ENCODE measurements at places on chromosomes 2 and 18.

DNA sequence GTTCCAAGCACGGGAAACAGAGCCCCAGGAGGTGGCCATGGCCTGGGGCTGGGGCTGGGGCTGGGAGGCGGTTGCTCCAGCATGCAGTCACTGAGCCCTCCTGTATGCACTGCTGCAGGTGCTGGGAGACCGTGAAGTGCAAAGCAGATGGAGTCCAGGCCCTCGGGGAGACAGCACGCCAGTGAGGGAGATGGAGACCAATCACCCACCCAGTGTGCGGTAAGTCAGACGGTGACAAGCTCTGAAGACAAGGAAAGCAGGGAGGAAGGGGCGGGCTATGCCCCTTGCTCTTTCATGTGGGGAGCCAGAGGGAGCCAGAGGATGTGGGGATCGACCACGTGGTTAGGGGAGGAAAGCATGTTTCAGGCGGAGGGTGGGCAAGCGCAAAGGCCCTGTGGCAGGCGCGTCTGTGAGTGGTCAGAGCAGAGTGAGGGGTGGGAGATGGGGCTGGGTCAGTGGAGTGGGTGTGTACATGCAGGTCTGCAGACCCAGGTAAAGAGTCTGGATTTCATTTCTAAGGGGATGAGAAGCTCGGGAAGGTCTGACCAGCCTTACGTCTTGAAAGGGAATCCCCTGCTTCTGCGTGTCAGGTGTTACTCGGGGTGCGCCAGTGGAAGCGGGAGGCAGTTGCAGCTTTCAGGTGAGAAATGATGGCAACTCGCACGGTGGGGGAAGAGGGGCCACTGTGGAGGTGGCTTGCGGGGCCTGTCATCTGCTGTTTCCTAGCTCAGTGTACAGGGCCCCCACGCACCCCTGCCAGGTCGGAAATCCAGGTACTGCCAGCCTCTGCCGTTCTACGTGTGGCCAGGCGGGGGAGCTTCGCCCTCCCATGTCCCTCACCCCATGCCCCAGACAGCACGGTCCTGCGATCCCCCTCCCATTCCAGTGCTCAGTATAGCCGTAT lies 19.4 kb downstream of the RRM2 start:
- ATAC-seq = peak; percentile 65

DNA sequence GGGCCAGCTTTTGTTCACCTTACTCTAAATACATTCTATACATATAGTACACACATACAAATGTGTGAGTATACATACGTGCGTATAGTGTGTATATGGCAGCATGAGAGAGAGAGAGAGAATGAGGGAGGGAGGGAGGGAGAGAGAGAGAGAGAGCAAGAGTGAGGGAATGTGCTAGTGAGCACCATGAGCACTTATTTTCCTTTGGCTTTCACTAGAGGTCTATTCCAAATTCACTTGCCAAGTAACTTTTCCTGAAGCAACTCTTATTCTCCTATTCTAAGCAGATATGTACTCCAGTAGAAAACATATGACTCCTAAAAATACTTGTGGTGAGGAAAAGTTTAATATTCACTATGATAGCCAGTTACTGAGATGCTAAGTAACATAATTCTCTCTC lies 85.7 kb downstream of the COBLL1 start:
- no peak for ATAC-seq

GRCh38 chr2:39481611-39482010 lies 44.5 kb upstream of the MAP4K3 start:
- no peak for ATAC-seq

- ATAC-seq = no peak
Measured at GRCh38 chr18:36622610-36623009, 206.2 kb downstream of the TPGS2 start.

DNA sequence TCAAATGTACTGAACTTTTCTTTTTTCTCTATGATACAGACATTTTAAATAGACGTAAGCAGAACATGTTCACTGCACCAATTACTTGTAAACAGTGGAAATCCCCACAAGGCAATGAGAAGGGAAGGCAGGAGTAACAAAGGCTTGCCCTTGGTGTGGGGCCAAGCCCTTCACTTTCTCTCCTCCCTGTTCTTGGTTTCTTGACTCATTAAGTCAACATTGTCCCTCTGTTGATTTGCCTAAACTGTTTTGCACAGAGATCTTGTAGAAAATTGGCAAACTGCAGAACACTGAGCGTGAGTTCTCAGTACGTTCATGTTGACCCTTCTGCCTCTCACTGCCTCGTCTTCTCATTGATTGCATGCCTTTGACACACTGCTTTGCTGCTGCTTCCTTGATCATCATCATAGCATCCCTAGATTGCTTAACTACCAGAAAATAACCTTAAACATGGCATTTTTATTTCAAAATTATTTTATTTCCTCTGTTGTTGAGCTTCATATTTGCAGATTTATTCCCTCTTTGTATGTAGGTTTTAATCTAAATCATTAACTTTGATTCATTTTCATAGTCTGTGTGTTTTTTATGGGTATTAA lies 257.7 kb downstream of the PTGR3 start:
- ATAC-seq = peak; percentile 55

GRCh38 chr2:182077448-182078142 lies 91.9 kb downstream of the PPP1R1C start:
- ATAC-seq = no peak

DNA sequence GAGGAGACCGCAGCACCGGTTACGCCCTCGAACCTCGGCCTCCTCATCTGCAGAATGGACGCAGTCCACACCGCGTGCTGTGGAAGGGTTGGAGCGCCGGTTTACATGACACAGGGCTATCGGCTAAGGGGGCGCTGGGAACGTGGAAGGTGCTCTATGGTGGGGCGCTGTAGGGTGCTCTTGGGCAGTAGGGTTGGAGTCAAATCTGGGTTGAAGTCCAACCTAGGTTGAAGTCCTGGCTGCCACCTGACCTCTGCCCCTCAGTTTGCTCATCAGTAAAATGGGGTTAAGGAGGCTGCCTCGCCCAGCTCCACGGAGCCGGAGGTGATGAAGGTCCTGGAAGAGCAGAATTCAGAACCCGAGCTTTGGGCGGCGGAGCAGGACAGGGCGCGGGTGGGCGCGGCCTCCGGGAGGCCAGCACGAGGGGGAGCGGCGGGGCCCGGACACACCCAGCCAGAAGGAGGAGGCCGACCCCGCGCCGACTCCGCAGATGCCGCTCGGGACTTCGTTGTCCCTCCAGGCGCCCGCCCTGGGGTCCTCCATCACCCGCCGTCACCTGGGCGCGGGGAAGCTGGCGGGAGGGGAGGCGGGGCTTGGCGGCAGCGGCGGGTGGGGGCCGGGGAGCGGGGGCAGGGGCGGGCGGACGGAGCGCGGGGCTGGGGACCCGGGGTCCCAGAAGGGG lies 558 bp upstream of the GAREM2 start:
- no peak for ATAC-seq

- ATAC-seq = no peak
Measured at GRCh38 chr18:48565105-48565504, 26.3 kb downstream of the CTIF start.

GRCh38 chr2:129237966-129238725 lies 741.3 kb upstream of the RAB6C start:
- ATAC-seq = no peak

GRCh38 chr2:3669656-3670055 lies 11.7 kb downstream of the ALLC start:
- ATAC-seq = no peak

DNA sequence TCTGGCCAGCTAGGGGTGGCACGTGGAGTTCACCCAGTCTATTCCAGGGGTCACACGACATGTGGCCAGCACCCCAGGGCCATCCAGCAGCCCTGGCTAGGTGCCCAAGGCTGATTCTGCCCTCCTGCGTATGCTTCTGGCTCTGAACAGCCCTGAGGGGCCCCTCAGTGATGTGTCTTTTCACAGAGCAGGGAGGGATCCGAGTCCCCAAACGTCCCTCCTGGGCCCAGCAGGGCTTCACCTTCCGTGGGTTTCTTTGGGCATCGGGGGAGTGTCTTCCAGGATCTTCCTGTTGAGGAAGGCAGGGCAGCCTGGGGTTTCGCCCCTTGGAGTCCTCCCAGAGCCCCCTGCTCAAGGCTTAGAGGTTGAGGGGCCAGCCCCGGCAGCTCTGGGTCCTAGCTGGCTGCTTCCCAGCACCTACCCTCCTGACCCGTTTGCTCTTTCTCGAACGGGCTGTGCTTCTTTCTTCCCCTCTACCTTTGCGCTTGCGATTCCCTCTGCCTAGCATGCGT lies 165.9 kb downstream of the DYSF start:
- ATAC-seq = no peak

DNA sequence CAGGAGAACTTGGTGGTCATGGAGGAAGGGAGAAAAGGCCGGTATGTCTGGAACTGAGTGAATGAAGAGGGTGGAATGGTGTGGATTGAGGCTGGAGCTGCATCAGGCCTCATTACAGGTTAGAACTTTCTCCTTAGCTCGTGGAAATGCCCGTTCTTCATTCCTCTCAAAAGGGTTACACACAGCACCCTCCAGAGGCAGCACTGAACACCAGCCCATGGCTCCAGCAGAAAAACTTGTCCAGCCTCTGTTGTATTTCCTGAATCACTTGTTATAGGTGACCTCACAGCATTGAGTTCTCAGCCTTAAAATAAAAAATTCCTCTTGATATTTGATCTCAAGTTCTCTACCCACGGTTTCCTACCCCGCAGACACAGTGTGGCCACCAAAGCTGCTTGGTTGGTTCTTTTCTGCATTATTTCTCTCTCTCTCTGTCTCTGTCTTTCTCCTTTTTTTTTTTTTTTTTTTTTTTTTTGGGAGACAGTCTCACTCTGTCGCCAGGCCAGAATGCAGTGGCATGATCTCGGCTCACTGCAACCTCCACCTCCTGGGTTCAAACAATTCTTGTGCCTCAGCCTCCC lies 89.6 kb downstream of the ITGB1BP1 start:
- no peak for ATAC-seq

DNA sequence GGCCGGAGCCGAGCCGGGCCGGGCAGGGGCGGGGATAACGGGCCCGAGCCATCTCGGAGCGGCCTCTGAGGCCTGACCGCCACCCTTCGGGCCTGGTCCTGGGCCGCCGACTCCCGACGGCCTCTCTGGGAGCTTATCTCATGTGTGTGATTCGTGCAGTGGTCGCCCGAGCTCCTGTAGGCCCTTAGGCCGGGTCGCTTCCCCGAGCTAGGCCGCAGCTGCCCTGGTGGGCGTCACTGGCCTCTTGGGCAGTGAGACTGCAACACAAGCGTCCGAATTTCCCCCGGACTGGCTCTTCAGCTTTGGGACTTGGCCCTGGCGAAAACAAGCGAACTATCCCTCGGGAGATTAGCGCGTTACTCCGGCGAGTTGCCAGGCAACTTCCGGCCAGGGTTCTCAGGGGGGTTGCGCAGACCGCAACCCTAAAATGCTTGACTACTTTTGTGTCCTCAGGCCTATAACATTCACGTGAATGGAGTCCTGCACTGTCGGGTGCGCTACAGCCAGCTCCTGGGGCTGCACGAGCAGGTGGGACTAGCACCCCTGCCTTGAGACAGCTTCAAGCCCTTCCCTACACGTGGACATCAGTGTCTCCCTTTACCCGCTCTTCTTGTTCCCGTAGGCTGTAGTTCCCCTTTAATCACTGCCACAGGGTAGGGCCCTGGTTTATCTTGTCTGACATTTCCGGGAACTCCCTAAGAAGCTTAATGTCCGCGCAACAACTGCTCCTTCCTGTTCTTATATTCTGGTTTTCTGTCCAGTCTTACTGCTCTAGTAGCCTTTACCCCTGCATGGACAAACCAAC lies 602 bp downstream of the SNX17 start:
- ATAC-seq = peak; percentile 4

DNA sequence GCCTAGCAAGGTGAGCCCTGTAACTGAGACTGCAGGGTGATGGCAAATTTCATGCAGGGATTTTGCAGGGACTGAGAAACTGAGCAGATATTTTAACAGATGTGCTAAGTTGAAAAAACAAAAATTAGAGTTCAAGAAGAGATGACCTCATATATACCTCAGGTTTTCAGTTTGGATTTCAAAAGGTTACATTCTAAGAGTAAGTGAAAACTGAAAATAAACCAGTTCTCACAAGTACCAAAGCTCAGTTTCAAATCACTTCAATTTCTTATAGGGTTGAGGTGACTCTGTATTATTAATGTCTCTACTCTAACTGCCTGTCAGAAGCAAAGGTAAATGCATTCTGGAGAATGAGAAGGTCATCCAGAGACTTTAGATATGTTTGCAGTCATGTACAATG lies 237.4 kb upstream of the VRK2 start:
- no peak for ATAC-seq

DNA sequence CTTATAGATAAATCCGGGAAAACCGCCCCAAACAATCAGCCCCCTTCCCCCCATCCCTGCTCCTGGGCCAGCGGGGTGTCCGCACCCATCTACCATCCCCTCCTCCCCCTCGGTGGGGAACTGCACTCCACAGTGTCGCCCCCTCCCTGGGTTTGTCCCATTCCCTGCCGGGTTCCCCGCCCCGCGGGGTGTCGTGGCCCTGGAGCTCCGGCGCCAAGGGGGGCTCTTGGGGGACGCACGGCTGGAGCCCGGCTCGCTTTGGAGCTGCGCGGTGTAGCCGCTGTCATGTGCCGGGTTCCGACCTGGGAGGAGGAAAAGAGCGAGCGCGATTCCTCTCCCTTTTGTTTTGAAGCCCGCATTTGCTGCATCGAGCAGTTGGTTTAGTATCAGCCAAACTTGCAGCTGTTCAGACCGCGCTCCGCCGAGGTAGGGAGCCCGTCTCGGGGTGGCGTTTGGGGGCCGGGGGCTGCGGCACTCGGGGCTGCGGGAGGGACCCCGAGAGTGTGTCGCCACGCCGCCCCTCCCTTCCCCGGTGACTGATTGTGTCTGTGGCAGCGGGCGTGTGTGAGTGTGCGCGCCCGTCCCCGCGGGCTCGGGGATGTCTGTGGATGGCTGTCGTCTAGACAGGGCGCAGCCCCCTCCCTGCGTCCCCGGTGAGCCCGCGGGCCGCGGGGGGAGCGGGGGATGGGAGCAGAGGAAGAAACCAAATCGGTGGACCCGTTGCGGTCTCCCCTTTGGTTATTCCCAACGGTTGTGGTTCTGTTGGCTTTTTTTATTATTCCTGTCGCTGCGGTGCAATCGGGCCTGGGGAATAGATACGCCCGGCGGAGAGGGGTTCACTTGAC lies 797 bp downstream of the CTIF start:
- peak; percentile 25 for ATAC-seq

DNA sequence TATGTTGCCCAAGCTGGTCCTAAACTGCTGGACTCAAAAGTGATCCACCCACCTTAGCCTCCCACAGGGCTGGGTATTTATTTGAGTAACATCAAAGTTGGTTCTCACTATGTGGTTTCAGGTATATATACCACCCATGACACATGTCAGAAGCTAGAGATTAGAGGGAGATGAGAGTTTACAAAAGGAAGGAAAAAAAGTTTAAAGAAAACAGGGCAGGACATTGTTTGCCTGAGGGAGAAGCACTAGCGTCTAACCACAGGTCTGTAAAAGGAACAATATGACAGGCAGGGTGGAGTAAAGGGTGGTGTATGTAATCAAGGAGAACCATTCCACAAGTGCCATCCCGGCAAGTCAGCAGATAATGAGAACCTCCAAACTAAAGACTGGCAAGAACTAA lies 8.5 kb downstream of the CEP76 start:
- no peak for ATAC-seq

GRCh38 chr2:61017556-61018317 lies at the start of the genes PEX13 and PUS10:
Gene PEX13, plus strand, starts transcription at chr2:61017720. Its CDS starts 40 bp downstream, at chr2:61017760.
Gene PUS10, minus strand, starts transcription at chr2:61018255. Its CDS starts 6,365 bp downstream, at chr2:61011890.
- peak; percentile 90 for ATAC-seq

DNA sequence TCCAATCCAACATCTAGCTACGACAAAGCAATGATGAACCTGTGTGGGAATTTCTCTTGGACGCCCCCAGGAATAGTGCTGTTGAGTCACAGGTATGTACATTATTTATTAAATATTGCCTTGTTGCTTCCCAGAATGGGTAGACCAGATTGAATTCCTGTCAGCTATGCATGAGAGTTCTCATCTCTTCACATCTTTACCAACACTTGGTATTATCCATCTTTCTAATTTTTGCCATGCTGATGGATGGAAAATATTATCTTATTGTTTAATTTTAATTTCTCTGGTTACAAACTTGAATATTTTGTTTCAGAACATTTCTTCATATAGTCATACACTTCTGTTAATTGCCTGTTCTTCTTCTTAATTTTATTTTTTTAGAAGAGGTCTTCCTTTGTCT lies 9.6 kb upstream of the RAB10 start:
- no peak for ATAC-seq

All from activated CD4-positive, CD25-positive, alpha-beta regulatory T cell treated with anti-CD3 and anti-CD28 coated beads, Interleukin-2, amount 50 U/mL, for 24 hours (primary cell).